ENCODE measurements at places on chromosomes 3 and 15.

GRCh38 chr3:142022381-142022780, 127.0 kb downstream of the TFDP2 start:
- DNase-seq = no peak

DNA sequence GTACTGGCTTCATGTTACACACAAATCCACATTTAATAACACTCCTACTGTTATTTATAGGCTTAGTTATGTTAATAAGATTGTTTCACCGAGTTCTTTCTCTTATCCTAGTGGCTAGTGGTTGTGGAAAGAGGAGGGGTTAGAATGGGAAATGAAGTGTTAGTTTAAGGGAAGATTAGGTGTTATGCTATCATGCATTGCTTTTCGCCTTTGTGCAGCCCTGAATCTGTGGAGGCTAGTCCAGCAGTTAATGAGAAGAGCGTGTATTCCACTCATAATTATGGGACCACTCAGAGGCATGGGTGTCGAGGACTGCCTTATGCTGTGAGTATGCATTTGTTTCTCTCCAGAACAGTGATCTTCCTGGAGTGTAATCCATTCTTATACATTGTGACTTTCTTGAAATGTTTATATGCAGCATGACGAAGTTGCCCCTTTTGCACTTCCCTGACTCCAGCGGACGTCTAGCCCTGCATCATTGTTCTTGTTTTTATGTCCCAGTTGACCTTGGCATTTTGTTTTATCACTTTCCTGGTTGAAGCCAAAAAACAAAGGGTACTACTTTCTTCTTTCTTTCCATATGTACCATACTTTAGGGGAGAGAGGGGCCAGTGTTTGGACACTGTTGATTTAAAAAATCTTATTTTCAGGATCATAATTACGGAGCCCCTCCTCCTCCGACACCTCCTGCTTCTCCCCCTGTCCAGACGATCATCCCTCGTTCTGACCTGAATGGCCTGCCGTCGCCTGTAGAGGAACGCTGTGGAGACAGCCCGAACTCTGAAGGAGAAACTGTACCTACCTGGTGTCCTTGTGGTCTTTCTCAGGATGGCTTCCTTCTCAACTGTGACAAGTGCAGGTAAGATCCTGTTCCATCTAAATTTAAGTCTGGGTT, 36.5 kb downstream of the SETD5 start:
- DNase-seq = no peak

DNA sequence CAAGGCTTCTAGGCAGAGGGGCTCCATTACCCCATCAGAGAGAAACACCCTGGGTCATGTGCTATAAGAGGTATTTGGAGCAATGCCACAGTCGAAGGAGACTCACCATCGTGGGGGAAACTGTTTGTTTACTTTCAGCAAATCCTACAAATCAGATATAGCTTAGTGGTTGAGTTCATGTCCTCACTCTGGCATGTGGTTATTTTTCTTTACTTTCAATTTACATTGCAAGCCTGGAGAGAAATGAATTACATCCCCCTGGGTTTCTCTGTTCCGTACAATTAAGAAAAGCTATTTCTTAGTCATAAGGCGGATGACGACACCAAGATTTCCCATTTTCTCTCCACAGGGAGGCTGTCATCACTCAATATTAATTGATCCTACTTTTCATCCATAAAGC, 36.9 kb downstream of the RFTN1 start:
- no peak for DNase-seq

DNA sequence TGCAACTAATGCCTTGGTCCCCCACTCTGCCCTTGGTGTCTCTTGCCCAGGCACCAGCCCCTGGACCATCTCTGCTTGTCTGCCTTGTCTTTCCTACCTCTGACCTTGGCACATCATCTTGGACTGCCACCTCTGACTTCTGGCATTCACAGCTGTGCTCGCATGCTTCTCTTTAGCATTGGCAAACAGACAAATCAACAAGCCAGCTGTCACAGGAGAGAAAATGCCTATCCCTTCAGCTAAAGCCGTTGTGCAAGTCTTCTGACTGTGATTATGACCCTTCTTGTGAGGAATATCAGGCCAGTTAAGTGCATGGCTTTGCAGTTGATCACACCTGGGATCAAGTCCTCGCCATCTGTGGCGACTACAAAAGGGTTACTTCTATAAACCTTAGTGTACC, 84.6 kb downstream of the PRICKLE2 start:
- no peak for DNase-seq

GRCh38 chr15:73599934-73600333, 33.3 kb downstream of the NPTN start:
- DNase-seq = no peak

DNA sequence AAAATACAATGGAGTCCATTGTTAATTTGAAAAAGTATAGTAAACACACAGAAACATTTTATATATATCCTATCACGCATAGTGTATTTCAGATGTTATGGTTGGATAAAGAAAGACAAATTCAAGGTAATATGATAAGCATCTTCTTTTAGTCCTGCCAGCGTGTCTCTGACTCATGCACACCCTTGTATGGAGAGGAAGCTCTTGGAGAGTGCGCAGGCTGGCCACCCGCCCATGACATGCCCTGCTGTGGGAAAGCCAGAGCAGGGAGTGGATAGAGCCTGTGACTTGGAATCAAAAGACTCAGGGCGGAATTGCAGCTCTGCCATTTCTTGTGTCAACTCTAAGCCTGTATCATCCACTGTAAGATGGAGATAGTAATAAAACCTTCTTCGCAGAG, 23.0 kb upstream of the COPG1 start:
- DNase-seq = no peak

DNA sequence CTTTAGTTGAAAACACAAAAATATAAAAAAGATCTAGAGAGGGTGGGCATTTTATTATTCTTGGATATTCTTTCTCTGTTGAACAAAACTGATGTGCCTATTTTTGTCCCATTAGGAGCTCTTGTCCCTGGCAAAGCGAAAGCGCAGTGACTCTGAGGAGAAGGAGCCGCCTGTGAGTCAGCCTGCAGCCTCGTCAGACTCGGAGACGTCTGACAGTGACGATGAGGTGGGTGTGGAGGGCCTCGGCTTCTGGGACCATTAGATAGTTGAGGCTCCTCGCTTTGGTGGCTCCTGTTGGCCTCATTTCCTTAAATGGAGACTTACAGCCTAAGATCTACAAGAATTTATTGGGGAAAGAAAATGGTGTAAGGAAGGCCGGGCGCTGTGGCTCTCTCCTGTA, 21.3 kb downstream of the RTF1 start:
- DNase-seq = no peak

DNA sequence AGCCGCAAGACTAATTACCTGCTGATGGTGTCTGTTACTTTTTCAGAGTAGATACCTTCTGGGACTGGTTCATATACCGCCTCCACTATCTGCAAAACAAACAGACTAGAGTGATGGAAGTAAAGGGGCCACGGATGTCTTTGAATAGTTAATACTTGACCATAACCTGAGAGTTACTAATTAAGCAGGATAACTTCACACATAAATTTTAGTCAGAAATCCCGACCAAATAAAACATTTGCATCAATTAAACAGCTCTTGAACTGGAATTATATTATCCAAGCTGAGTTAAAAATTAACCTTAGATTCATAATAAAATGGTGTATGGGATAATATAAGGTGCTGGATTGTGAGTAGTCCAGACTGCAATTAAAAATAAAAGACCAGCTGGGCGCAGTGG, 167.7 kb downstream of the NEK10 start:
- no peak for DNase-seq

DNA sequence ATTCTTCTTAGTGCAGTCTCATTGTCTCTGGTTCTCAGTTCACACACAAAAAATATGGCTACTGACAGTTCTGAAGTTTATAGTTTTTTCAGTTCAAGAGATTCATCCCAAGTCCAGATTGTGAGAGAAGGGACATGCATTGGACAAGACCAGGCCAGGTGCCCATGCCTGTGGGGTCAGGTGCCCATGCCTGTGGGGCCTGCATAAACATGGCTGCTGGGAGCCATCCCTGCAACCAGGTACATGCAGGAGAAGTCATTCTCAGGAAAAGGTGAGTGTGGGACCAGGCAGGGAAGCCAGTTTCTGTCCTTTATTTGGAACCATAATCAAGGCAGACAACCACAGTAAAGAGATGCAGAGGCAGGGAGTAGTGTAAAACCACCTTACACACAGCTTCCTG, 6.3 kb upstream of the TM4SF1 start:
- no peak for DNase-seq

DNA sequence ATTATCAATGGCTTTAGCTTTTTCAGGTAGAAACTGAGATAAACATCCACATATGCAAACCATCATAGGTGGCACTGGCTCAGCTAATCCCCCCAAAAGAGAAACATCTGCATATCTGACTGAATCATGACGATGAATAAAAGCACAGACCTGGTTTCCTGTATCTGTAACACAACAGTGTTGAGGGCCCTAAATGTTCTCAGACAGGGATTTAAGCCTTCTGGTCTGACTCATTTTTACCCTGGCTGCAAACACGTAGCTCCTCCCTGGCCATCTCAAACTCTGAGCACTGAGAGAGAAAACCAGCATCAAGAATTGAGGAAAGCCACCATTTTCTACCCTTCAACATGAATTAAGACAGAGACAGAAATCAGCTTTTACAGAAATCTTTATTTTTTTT, 35.2 kb downstream of the GLB1 start:
- no peak for DNase-seq

DNA sequence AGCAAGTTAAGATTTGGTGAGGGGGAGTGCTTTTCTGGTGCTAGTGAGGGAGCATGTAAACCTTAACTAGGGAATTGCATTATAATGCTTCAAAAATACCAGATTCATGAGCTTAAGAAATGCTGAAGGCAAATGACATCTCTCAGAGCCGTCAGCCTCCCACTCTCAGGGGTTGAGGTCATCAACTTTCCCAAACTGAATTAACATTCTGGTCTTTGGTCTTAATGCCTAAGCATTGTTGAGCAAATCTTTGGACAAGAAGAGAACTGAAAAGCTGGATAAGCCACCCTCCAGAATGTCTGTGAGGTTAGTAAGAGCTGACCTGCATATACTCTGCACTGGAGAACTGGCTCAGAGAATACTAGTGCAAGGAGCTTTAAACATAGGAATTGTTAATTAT, 124.9 kb upstream of the GAP43 start:
- DNase-seq = no peak
